Suppressor macrophage treated with lipopolysaccharide for 1 hour (primary cell): ENCODE measurements at places on chromosomes 5 and 9.

- DNase-seq = no peak
Observed at GRCh38 chr5:11346336-11346735, 557.9 kb downstream of the CTNND2 start.

DNA sequence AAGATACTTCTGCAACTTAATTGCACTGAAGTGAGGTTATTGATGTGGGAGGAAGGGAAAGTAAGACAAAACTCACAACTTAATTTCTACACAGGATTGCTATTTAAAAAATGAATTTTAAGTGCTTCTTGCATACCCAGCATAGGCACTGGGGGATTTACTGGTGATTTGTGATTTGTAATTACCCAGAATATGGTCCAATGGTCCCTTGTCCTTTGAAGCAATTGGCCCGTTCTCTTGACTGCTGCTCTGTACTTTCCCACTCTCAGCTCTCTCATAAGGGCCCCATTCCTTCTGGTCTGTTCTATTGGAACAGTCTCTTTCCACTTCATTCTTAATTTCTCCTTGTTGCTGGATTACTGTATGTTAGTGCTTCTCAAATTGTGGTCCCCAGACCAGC is 75.4 kb upstream of the SPATA31D4 start:
- DNase-seq = no peak

- DNase-seq = no peak
Observed at GRCh38 chr5:32158679-32158975, 15.5 kb downstream of the GOLPH3 start.

GRCh38 chr5:139747583-139748504 is 47.8 kb upstream of the PSD2 start:
- DNase-seq = peak; percentile 83

GRCh38 chr9:19456426-19456825 is 47.6 kb downstream of the ACER2 start:
- peak; percentile 26 for DNase-seq

- DNase-seq = no peak
Observed at GRCh38 chr5:566636-567309, 42.5 kb upstream of the SLC9A3 start.

- no peak for DNase-seq
Observed at GRCh38 chr9:16868701-16869100, 1.8 kb downstream of the BNC2 start.

GRCh38 chr5:137304226-137304874 is 194.8 kb downstream of the SPOCK1 start:
- DNase-seq = no peak

- no peak for DNase-seq
Observed at GRCh38 chr9:563200-563599, 278.3 kb upstream of the DMRT1 start.
